Left ventricle myocardium superior (tissue), 1 donor: ENCODE measurements at places on chromosomes 2 and 18. TPM values are rescaled to one million over a fixed set of nuclear protein-coding genes. Genes with fewer than 3 reads are reported as not detected.

GRCh38 chr18:34345738-34346137 lies 121.0 kb upstream of the NOL4 start:
- DNase-seq: no peak

INO80D gene
- 13.1 TPM for total RNA-seq

DNA sequence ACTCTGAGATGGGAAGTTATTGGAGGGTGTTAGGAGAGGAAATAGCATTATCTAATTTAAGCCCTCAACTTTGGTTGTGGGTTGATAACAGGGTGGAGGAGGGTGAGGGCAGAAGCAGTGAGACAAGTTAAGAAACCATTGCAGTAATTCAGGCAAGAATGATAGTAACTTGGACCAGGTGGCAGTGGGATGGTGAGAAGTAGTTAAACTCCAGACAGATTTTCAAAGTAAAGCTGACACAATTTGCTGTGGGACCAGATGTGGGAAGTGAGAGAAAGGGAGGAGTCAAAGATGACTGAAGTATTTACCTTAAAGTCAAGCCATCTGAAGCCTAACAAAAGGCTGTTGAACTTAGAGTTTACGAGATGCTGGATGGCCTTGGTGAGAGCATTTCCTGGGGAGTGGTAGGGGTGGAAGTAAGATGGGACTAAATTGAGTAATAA lies 163.2 kb upstream of the KLF7 start:
- no peak for DNase-seq

GRCh38 chr2:110768591-110768990 lies 36.2 kb downstream of the ACOXL start:
- no peak for DNase-seq

AMER3 gene
- not detected for total RNA-seq

GRCh38 chr2:121506621-121507020 lies 24.1 kb upstream of the RNU4ATAC start:
- DNase-seq: no peak

DNA sequence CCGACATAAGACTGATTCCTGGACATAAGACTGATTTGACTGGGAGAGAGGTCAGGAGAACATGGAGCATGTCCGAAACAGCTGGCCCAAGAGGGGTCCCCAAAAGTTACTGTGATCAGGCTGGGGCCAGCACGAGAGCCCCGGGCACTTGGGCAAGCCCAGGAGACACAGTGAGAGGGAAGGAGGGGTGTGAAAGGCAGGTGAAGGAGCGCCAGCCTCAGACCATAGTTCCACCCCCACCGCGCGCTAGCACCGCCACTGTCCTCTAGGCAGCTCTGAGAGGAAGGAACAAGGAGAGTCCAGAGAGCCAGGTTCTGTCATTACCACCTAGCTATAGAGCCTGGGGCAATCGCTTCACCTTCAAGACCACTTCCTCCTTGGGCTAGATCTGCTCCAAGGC lies 78.2 kb upstream of the DAPL1 start:
- no peak for DNase-seq

DNA sequence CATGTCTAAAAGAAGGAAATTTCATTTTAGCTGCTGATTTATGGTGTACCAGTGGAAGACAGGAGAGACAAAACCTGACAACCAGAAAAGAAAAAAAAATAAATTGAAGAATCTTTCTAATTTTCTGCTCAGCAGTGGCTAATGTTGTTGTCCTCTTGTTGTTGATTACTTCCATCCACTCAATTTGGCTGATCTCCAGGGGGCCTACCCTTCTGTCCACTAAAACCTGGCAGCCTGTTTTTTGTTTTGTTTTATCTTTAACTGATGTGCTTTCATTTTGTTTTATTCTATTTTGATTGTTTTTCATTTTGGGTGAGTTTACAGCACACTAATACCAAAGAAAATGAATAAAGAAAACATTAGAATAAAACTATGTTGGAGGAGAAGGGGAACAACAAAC lies 27.4 kb downstream of the TFPI start:
- DNase-seq: no peak

ALPP gene
- total RNA-seq: not detected

- no peak for DNase-seq
These were observed 149.1 kb downstream of the GREB1L start for GRCh38 chr18:21391074-21391673.

DNA sequence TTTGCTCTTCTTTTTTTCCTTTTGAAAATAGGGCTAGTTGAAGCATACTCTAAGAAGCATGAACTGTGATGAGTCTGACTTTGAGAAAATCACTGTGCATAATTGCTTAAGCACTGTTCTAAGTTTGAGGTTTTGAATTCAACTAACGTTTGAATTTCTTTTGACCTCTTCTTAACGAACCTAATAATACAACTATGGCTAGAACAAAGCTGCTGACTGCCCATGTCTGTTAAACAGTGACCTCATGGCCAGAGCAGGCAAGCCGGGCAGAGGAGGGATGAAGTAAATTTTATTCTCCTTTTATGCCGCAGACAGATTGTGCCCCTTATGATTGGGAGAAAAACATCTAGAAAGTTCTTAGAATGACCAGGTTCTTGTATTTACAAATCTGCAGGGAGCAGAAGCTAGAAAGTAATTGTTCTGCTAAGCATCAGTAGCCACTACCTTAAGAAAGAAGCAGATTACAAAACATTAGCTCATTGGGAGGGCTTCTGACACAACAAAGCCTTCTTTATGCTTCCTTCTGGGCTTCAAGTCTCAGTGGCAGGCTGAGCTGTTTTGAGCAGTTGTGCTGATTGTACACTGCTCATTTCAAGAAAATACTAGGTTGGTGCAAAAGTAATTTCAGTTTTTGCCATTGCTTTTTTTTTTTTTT lies 97.8 kb upstream of the RASGRP3 start:
- no peak for DNase-seq

GRCh38 chr2:203694191-203694590 lies 12.2 kb upstream of the CD28 start:
- no peak for DNase-seq

- DNase-seq: no peak
These were observed 179.9 kb upstream of the FN1 start for GRCh38 chr2:215615803-215616174.

DNA sequence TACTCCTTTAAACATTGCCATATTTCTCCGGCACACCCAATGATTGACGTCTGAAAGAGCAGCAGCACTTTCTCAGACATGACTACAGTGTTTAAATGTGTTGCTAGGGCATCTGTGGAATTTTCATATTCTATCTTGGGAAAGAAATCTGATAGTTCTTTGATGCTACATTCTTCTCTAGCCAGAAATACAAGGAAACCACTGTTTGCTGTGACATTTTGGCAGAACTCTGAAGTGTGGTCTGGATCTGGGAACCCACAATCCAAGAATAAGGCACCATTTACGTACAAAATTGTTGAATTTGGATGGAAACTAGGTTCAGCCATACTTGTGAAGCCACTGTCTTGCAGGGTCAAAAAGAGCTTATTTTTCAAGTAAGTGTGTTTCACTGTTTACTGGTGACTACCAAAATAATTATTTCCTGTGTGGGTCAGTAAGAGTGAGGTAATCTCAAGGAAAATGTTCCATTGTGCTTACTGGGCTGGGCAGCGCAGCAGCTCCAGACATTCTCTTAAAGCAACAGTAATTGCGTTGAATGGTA lies 21.3 kb upstream of the CD28 start:
- DNase-seq: no peak

NTSR2 gene
- total RNA-seq: not detected

SP110 gene
- 10.6 TPM for total RNA-seq

DNA sequence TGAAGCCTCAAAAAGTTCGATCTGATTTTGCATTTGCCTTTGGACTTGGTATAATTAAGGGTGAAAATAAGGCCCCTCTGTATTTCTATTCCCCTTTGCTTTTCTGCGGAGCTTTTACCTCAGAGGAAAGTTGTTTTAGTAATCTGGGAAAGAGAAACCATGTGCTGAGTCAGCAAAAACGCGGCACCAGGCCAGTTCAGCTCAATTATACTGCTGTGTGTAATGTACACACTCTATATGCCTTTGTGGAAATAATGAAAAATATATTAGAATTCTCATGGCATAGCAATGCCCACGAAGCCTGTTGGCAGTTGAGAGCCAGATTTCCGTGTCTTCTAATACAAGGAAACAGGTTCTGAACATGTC lies 161.9 kb upstream of the SIX2 start:
- no peak for DNase-seq

GRCh38 chr2:165572151-165572550 lies 102.7 kb downstream of the CSRNP3 start:
- peak; percentile 28 for DNase-seq

DNA sequence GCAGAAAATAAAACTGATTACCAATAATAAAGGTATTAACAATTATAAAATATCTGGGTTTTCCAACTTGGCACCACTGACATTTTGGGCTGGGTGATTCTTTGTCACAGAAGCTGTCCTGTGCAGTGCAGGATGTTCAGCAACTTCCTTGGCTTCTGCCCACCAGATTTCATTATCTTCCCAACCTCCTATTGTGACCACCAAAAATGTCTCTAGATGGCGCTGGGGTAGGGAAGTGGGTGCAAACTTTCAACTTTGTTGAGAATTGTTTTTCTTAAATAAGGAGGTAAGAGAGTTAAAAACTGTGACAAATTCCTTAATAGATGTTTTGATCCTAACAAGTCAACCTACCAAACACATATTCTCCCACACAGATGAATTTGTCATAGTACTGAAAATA lies 90.1 kb downstream of the GAREM1 start:
- DNase-seq: no peak

GRCh38 chr2:24016376-24016761 lies 6.5 kb downstream of the MFSD2B start:
- DNase-seq: no peak

- no peak for DNase-seq
These were observed 281.0 kb downstream of the AFF3 start for GRCh38 chr2:99861376-99861760.

DNA sequence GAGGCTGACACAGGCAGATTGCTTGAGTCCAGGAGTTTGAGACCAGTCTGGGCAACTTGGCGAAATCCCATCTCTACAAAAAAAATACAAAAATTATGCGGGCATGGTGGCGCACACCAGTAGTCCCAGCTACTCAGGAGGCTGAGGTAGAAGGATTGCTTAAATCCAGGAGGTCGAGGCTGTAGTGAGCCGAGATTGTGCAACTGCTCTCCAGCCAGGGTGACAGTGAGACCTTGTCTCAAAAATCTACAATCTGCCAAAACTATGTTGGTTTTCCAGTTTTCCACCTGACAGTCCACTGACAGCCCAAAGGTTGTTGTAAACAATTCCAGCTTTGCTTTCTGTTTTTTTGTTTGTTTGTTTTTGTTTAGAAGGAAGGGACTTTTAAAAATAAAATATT lies 51.3 kb downstream of the KCMF1 start:
- DNase-seq: no peak

- no peak for DNase-seq
These were observed 33.8 kb upstream of the TMEM17 start for GRCh38 chr2:62539606-62540407.

STEAP3 gene
- 11.8 TPM for total RNA-seq

DNA sequence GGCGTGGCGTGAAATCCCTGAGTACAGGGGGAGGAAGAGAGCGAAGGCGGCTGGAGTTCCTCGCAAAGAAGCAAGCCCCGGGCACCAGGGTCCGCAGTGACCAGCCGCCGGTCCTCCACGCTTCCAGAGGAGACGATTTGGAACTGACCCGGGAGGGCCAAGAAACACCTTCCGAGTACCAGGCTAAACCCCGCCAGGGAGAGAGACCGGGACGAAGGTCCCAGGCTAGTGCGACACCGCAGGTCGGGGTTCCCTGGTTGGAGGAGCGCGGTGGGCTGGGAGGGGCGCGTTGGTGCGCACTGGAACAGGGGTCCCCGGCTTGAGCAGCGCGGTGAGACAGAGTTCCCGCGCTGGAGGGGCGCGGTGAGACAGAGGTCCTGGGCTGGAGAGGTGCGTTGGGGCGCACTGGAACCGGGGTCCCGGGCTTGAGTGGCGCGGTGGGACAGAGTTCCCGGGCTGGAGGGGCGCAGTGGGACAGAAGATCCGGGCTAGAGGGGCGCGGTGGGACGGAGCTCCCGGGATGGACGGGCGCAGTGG lies 901 bp downstream of the WDFY1 start:
- peak; percentile 54 for DNase-seq

- DNase-seq: no peak
These were observed 265.4 kb downstream of the GULP1 start for GRCh38 chr2:188557081-188557480.

DNA sequence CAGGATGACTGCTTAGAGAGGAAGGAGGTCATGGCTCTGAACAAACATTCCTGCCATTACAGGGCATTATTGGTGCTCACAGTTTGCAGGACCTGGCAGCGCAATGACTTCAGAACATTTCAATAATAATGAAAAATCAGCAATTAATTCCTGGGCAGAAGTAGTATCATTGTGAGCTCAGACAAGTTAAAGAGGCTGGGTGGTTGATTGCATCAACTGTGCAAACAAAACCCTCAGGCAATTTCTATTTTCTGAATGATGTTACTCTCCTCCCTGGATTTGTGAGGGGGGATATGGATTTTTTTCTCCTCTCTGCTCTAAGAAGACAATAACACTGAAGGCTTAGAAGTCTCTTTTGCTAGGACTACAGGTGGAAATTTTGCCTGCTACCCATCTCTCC lies 168.1 kb upstream of the TACR1 start:
- no peak for DNase-seq

- no peak for DNase-seq
These were observed 483.8 kb downstream of the TDRD15 start for GRCh38 chr2:21607572-21607971.

GRCh38 chr18:56291294-56291693 lies 347.1 kb downstream of the TXNL1 start:
- no peak for DNase-seq
